ENCODE measurements at places on chromosomes 4 and X.

DNA sequence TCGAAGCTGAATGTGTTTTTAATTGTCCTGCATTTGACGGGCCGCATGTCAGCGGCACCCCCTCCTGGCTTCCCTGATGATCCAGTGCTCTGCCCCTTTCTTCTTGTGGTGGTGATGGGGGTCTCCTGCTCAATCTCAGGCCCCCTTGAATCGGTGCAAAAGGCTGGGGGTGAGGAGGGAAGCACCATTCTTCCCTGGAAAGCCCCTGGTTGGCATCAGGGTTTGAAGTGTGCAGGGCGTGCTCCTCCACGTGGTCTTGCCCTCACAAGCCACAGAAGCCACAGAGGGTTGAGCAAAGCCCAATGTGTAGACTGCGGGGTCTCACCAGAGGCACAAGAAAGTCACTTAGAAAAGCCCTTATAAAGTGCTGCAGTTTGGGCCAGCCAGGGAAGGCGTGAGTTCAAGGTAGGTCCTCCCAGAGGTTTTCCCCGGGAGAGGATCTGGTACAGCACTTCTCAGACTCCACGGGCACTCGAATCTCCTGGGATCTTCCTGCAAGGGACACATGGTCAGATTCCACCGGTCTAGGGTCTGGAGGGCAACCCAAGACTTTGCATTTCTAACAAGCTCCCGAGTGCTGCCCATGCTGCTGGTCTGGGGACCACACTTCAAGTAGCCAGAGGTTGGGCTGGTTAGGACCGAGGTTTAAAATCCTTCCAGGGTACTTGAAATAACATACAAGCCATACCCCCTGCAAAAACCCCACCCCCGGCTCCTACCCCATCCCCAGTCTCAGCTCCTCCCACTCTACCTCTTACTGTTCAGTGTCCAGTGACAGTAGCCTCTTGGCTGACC is 35.1 kb downstream of the PSAPL1 start:
- DNase-seq: no peak

- DNase-seq: peak; percentile 0
Measured at GRCh38 chrX:9285342-9285771, 179.5 kb upstream of the TBL1X start.

DNA sequence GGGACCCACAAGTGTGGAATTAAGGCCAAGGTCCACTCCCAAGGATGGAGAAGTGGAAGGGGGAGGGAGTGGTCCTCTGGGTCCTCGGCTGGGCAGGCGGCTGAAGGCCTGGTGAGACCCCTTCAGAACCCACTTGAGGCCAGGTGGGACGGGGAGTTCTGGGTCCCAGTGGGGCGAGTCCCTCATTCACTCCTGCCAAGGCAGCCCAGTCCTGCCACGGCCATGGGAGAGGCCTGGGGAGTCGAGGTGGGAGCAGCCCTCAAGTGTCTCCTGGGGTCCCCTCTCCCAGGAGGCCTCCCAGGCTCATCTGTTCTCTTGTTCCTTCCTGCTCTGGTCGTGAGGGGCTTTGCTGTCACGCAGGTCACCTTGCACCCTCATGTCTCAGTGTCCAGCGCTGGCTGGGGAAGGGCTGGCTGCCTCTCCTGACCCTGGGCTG is 6.1 kb upstream of the SH3BP2 start:
- DNase-seq: no peak

DNA sequence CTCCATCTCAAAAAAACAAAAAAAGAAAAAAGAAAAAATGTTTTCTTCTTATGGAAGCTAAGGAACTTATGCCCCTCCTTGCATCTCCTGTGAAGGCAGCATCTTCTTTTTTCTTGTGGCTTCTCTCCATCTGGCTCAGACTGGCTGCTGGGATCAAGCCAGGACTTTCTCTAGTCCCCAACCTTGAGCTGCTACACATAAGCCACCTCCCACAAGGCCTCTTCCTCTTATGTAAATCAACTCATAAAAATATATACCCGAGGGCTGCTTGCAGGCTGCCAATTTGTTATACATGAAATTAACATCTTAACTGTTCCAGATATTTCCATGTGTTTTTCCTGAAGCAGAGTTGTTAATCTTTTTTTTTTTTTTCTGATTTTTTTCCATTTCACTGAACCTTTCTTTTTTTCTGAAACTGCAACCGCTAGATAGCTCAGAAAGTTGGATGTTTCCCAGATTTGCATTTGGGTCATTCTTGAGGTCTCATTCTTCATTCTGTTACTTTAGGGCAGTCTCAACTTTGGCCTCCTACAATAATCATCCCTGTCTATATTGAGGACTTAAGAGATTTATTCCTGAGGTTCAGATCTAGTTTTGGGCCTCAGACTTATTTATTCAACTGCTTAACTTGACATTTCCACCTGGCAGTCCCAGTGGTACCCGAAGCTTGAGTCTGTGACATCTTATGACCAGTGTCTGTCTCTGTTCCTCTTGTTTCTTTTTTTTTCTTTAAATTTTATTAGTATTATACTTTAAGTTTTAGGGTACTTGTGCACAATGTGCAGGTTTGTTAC is 10.3 kb downstream of the SNX25 start:
- no peak for DNase-seq

GRCh38 chr4:80309294-80310004 is 26.1 kb upstream of the CFAP299 start:
- no peak for DNase-seq

- no peak for DNase-seq
Measured at GRCh38 chr4:8343967-8344331, 74.4 kb downstream of the HTRA3 start.

DNA sequence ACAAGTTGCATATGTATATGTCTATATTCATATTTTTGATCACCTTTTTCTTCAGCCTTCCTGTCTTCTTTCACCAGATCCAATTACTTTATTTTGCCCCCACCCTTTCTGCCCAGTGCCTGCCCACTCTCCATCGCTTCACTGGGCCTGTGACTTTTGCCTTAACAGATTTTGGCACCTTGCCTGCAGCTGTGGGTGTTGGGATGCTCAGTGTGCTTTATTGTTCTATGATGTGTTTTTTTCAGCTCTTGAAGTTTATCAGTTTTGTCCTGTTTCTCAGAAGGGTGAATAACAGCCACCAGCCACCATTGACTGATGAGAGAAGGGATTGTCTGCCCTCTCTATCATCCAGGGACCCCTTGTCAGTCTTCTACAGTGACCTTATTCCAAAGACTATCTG is 77.2 kb upstream of the GALNT7 start:
- no peak for DNase-seq
